COLO829 (cell line): ENCODE measurements at places on chromosomes 2 and 18.

DNA sequence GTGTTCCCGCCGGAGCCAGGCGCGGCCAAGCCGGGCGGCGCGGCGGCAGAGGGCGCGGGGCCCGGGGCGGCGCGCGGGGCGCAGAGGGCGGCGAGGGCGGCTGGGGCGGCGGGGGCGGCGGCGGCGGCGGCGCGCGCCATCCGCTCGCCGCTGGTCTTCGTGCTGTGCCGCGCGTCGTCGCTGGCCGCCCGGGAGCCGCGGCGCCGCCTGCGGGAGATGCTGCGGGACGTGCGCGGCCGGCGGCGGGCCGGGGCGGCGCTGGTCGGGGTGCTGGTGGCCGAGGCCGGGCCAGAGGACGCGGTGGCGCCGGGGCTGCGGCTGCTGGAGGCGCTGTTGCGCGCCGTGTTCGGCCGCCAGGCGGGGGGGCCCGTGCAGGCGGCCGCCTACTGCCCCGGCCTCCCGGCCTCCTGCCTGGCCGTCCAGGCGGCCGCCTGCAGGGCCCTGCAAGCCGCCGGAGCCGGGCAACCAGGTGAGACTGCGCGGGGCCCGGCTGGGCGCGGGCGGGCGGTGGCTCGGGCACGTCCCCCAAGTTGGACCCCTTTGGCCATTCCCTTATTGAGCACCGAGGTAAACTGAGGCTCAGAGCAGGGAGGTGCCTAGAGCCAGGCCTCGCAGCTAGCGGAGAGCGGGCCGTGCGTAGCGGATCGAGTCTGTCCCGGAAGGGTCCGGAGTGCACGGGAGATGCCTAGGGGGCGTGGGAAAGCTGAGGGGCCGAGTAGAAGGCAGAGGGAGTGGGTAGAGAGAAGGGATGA, 584 bp downstream of the C2orf72 start:
- no peak for DNase-seq

- DNase-seq = no peak
Observed at GRCh38 chr18:49247781-49248180, 212.7 kb downstream of the DYM start.

GRCh38 chr2:38115216-38116032, 39.5 kb upstream of the CYP1B1 start:
- peak; percentile 82 for DNase-seq

- DNase-seq = no peak
Observed at GRCh38 chr2:20071397-20072383, 20.3 kb upstream of the LAPTM4A start.
